Mesenteric fat pad (tissue), 1 donor: ENCODE measurements at places on chromosomes 7 and 10. TPM values are rescaled to one million over a fixed set of nuclear protein-coding genes. Genes with fewer than 3 reads are reported as not detected.

CTTNBP2 gene
- 6.1 TPM for total RNA-seq

TMEM229A gene
- total RNA-seq = not detected

C1QL3 gene
- not detected for total RNA-seq

ANKRD30A gene
- total RNA-seq = 3.5 TPM

MCM7 gene
- total RNA-seq = 22.7 TPM

SYT15B gene
- 1.2 TPM for total RNA-seq

TLL2 gene
- total RNA-seq = not detected

BUB3 gene
- total RNA-seq = 49.3 TPM

TLX1 gene
- total RNA-seq = not detected

GNB2 gene
- 243 TPM for total RNA-seq

PPP1R9A gene
- 13.8 TPM for total RNA-seq

C10orf67 gene
- not detected for total RNA-seq

PRSS37 gene
- total RNA-seq = not detected

LIPK gene
- total RNA-seq = not detected

CFTR gene
- 0.22 TPM for total RNA-seq

LAMB1 gene
- 421 TPM for total RNA-seq

ACHE gene
- total RNA-seq = 1.9 TPM

LHFPL3 gene
- not detected for total RNA-seq

CLDN3 gene
- total RNA-seq = not detected

EN2 gene
- 0.22 TPM for total RNA-seq

RAB19 gene
- total RNA-seq = not detected

MTURN gene
- total RNA-seq = 113 TPM

HOXA4 gene
- 4.0 TPM for total RNA-seq

SPDYE9 gene
- not detected for total RNA-seq

GPRIN2 gene
- not detected for total RNA-seq

NPY4R2 gene
- total RNA-seq = 0.29 TPM

ZNF786 gene
- total RNA-seq = 3.8 TPM

FBXL13 gene
- total RNA-seq = 0.55 TPM

SPDYE5 gene
- total RNA-seq = not detected
